ENCODE measurements at places on chromosomes 12 and 14.

GRCh38 chr12:131915823-131916222 is 13.3 kb upstream of the PUS1 start:
- no peak for DNase-seq

DNA sequence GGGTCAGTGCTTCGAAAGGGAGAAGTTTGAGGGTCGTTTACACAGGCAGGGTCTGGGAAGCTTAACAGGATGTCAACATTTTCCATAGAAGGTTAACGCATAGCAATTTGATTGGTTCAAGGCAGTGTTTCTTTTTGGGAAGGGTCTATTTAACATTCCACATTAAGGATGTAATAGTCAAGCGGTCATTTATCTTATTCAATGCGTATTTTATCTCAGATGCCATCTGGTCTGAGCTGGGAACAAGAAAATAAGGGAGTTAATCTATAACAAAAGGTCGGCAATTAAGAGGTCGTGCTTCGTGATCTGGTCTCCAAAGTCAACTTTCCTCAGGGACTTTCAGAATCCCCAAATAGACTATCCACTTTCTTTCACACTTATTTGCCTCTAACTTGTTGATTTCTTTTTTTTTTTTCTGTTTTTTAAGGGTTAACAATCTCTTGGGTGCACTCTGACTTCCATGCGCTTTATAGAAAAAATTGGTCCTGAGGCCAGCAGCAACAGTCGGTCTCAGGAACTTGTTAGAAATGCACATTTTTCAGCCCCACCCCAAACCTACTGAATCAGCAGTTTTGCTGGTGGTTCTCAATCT is 550 bp upstream of the RESF1 start:
- DNase-seq = no peak

DNA sequence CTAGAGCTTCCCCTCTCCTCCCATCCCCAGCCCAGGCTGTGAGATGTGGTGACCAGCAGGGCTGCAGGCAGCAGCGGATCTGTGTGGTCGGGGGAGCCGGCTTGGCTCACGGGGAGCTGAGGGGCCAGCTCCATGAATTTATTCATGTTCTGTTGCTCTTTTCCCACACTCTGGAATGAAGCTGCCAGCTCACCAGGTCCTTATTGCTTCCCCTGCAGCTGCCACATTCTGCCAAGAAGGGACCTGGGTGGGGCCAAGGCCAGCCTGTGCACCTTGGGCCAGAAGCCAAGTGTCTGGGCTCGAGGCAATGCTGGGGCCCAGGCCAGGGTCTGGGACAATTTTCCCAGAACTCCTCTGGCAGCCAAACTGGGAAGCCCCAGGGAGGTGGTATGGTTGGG is 2.5 kb upstream of the C1QL4 start:
- no peak for DNase-seq

DNA sequence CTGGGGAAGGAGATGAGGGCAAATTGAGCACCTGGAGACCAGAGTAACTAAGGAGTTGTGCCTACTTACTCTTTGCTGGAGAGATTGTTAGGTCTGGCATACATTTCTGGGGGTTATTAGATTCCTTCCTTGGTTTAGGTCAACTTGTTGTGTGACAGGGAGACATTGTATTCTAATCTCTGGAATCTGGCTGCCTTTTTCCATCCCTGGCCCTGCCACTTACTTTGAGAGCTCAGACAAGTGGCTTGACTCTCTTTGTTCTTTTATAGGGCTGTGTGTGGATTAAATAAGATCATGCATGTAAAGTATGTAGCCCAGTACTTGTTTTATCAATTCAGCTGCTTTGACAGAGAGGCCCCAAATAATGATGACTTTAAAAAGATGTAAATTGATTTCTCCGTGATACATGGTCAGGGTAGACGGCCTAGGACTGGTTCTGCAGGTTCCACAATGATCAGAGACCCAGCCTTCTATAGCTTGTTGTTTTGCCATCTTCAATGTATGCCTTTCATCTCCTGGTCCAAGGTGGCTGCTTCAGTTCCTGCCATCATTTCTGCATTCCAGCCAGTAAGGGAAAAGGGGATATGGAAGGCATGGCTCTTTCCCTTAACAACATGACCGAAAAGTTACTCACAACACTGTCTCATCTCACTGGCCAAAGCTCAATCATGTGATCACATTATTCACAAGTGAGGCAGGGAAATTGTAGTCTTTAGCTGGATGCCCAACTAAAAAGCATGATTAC is 72.6 kb downstream of the CHST11 start:
- DNase-seq = no peak

DNA sequence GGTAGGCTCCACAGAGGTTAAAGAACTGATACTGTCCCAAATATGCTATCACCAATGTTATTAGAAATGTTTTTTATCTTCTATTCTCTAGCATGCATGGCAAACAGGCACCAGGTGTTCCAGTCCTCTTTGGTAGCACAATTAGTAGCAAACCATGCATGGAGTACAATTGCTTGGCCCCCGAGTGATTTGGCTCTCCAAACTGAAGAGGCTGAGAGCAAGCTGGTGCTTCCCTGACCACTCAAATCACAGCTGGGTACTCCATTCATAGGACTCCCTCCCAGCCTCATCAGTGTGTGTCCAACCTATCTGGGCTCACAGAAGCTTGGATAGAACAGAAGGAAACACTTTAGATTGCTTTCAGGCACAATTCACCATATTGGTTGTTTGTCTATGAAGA is 93.4 kb downstream of the DIO2 start:
- no peak for DNase-seq

DNA sequence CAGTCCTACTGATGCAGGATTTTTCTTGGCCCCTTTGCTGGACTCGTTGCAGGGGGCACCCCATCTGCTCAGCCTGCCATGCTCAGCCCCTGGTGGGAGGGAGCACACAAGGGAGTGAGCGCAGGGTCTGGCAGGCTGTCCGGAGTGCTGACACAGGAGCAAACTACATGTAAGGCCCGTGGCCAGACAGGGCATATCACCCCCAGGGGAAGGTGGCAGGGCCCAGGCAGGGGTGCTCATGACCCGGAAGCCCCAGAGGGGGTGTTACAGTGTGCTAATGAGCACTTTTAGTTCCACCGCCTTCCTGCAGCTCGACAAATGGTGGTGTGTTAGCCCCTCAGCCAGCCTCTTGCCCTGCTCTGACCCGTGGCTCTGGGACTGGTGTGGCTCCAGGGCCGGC is 645.6 kb upstream of the TMEM132C start:
- no peak for DNase-seq
